Lung microvascular endothelial cell (primary cell): ENCODE measurements at places on chromosomes 5 and 9.

DNA sequence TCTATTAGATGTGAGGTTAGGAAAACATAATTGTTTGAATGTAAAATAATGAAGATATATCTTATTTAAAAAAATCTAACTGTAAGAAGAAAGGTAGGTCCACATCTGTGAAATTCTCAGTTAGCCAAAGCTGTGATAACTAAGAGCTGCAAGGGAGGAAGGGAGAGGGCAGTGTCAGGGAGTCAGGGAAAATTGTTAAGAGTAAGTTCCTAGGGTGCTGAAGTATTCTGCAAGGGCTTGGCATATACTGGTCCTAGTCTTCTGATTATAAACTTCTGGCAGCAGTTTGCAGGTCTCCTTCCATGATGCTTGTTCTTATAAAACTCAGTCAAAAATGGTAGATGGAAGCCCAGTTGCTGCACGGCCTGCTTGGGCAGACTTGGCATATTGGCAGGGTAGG is 233.2 kb downstream of the NMUR2 start:
- DNase-seq: no peak

DNA sequence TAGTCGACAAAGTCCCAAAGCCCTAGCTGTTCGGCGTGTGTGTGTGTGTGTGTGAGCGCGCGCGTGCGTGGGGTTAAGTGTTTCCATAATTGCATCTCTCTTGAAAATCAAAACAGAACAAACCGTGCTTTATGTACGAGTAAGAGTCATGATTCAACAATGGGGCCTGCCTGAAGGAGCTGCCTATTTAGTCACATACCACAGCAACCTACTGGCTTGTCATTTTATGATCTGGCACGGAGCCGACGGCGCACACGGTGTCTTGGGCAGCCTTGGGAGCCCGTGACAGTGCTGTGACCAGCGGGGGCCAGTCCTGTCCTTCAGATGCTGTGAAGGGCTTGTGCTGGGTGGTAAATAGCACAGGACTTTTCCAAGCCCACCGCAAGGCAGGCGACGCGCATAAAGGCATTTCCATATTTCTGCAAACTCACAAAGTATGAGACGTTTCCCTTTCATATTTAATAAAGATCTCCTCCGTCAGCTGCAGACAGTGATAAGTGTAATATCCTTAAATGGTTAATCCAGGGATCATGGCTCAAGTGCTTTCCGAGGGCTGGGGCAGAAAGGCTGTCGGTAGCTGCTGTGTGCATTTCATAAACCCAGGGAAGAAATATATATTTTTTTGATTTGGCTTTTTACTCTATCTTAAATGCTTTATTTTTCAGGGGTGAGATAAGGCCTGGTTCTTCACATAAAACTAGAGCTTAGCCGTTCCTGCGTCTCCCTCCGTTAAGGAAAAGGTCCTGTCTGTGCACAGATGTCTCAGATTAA is 270.2 kb upstream of the IRX1 start:
- no peak for DNase-seq

DNA sequence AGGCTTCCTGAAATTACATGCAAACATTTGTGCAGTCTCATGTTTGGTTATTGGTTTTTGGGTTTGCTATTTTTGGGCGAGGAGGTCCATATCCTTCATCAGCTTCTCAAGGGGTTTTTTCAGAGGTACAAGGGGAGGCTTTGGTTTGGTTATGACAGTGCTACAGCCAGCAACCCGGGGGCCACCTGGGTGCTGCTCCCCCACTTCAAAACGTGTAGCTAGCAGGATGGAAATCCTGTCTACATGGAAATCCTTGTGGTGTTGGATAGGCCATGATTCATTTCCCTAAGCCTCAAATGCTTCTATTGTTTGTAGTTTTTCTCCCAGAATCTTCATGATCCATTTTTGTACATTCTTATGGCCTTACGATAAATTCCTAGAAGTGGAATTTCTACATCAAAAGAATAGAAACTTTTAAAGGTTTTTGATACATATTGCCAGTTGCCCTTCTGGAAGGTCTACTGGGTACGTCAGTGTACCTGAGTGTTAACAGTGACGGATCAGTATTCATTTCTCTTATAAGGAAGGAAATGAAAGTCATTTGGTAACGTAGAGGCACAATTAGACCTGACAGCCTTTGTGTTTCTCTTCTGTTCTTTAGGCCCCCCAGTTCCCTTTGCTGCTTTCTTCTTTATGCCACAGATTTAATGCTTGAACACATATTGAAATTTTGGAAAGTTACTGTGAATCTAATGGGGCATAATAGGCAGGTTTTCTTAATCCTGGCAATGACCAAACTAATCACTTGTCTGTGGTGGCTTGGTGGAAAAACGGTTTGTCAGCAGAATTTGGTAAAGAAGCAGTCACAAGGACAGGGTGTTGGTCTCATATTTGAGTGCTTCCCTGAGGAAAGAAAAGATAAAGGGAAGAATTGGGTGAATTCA is 69.7 kb upstream of the ABL1 start:
- DNase-seq: peak; percentile 85

DNA sequence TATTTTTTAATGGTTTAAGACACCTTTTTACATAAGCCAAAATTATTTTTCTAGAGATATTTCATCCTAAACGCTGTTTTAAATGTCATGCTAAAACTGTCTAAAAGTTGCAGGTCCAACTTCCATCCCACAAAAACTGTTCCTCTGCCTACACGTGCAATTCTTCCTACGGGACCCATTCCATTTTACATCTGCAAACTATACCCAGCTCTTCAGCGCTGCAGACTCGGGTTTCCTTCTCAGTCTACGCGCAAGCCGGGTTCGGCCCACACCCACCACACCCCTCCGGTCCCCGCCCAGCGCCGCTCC is 8.7 kb downstream of the RANBP6 start:
- DNase-seq: no peak

DNA sequence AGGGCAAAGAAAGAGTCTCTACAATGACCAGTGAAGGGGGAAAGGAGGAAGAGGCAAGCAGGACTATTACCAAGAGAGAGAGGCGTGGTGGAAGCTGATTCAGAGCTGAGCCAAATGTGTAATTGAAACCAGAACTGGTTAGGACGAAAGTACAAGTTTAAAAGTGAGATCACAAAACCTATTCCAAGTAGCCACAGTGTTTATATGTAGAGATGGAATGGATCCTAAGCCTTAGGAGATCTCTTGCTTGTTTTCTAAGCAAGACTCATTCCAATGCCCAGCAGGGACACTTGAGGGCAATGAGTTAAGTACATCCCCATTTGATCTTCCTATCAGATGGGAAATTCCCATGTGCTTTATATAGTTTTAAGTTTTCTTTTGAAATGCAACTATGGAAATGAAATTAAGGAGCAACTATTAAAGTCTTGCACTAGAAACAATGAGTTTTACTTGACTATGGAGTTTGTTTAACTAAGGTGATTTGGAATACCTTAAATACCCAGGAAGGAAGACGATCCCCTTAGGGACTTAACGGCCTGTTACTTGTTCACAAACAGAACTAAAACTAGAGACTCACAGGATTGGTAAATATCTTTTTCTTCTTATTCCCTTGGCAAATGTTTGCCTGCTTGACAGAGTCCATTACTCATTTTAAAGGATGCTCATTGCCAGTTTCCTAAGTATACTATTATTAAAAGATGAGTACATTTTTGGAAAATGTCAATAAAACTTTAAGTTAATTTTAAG is 51.1 kb upstream of the SNX2 start:
- DNase-seq: peak; percentile 40
